Right atrium auricular region (tissue), 2 donors: ENCODE measurements at places on chromosomes 11 and 22.

DNA sequence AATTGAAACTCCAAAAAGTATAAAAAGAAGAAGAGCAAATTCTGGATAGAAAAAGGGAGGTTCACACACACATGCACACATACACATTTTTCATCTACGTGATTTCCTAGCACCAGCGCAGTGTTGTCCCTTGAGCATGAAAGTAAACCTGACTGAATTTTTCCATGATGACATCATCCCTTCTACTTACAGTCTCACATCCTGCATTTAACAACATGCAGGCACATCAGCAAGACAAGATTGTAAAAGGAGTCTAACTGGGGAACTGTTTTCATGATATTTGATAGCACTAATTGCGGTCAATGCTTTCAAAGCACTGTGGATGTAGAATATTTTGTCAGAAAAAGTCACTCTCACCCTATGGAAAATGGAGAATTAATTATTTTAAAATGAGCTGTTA lies 36.6 kb downstream of the GAS2 start:
- no peak for DNase-seq

GRCh38 chr22:46891382-46891951 lies 129.0 kb downstream of the TBC1D22A start:
- no peak for DNase-seq

DNA sequence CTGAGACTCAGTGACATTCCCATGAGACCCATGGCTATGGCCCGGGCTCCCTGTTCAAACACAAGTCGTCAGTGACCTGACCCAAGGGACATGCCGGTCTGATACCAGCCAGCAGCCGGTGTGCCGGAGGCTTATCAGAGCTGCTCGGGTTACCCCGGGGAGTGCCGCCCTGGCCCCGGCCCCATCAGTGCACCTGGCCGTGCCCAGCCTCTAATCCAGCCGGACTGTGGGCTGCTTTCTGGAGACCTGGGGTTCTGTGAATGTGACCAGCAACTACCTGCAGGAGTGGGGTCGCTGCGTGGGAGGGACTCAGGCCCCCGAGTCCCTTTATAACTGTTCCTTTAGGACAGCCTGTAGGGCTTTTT lies 52.7 kb downstream of the LINC01488 start:
- DNase-seq: no peak

GRCh38 chr11:134405436-134405835 lies 6.6 kb downstream of the B3GAT1 start:
- DNase-seq: no peak

DNA sequence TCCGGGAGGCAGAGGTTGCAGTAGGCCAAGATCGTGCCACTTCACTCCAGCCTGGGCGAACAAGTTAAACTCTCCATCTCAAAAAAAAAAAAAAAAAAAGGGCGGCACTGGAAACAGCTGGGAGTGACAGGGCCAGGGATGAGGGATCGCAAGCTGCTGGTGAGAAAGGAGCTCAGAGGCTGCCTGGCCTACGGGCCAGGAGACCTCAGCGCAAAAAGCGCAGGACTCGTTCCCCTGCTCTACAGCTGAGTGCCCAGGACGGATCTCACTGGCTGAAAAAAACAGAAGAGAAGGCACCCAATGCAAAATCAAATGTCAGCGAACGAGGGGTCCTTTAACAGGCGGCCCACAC lies 650 bp upstream of the NUP50 start:
- DNase-seq: no peak

DNA sequence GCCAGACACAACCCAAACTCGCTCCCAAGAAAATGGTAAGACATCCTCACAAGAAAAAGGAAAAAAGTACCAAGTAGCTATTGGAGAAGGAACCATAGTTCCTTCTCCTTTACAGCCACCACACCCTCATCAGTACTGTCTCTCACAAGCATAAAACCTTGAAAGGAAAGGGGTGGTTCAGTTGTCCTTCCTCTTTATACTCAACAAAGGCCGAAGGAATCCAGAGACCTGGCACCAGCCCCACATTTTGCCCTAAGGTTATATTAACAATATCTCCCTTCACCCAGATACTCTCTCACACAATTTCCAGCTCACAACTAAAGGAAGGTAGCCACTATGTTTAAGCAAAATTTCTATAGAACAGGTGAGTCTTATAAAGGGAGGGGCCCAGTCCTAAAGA lies 8.5 kb downstream of the FHIP1B start:
- DNase-seq: no peak

- no peak for DNase-seq
Observed at GRCh38 chr11:94445641-94446040, 44.4 kb upstream of the GPR83 start.

GRCh38 chr11:13258855-13259254 lies 18.7 kb upstream of the BMAL1 start:
- DNase-seq: no peak

- no peak for DNase-seq
Observed at GRCh38 chr11:76823481-76824028, 37.2 kb upstream of the ACER3 start.

- DNase-seq: peak; percentile 52
Observed at GRCh38 chr11:2298795-2299761, 2.6 kb downstream of the C11orf21 start.

DNA sequence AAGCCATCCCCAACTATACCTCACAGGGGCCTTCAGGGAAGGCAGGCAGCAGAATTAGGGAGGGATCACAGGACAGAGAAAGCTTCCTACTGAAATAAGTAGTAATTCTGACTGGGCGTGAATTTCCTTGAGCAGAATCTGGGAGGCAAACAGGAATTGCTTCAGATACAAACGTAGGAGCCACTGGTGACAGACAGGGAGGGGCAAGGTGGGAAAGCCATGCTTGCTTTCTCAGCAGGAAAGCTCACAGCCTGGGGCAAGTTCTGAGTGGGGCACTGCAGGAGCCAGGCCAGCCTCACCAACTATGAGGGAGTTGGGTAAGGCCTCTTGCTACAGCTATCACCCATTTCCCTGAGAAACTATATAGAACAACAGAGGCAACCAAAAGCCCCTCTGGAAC lies 43.6 kb downstream of the ARHGAP32 start:
- DNase-seq: no peak

- peak; percentile 100 for DNase-seq
Observed at GRCh38 chr22:30423959-30424533, 1.5 kb upstream of the MTFP1 start.
